ENCODE measurements at places on chromosomes 16 and 17.

GRCh38 chr16:59510008-59510424 lies 775.9 kb upstream of the GOT2 start:
- no peak for DNase-seq

DNA sequence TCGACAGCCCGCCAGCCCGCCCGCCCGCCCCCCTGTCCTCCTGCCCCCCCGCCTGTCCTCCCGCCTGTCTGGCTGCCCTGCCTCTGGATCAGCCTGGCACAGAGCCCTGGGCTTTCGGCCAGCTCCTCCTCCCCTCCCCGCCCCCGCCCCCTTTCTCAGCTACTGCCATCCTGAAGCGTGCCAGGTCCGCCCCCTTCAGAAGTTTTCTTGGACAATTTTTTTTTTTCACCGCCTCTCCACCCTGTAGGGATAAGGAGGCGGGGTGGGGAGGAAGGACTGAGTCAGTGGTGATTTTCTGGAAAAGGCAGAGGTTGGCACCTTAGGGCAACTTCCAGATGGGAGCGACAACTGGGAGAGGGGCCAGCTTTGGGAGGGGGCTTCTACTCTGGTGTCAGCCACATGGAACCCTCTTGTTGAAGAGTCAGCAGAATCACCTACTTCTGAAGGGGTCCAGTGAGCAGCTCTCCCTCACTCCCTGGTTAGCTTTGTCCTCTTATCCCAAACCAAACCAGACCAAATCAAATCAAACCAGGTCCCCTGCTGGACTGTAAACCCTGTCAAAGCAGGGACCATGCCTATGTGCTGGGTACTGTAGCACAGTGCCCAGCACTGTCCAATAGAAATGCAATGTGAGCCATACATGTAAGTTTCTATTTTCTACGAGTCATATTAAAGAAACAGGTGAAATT lies 19.7 kb downstream of the IGF2BP1 start:
- no peak for DNase-seq

GRCh38 chr16:30875871-30876801 lies 17.7 kb downstream of the BCL7C start:
- DNase-seq = no peak

- no peak for DNase-seq
These were observed 118.8 kb downstream of the WWOX start for GRCh38 chr16:78218279-78218678.
